ENCODE measurements at places on chromosomes 3 and 15.
A peak's percentile ranks its signal among the peaks of the same experiment; 100 is the strongest.

GRCh38 chr3:105997800-105998526 lies 129.2 kb upstream of the CBLB start:
- no peaks in the 10 kb centered on the region for H3K27me3 ChIP-seq
- no peak overlapping the region for H3K4me3 ChIP-seq
- no peak for DNase-seq
- H3K36me3 ChIP-seq = no peaks in the 10 kb centered on the region
- no peak overlapping the region for H3K27ac ChIP-seq

GRCh38 chr3:71693641-71694040 lies 31.6 kb downstream of the EIF4E3 start:
- no peak overlapping the region for H3K27ac ChIP-seq
- no peak overlapping the region for H3K4me3 ChIP-seq

GRCh38 chr3:51501833-51502561 lies 2.2 kb upstream of the DCAF1 start:
- no peak overlapping the region for H3K4me3 ChIP-seq
- H3K27ac ChIP-seq = no peak overlapping the region
- no peaks in the 10 kb centered on the region for H3K27me3 ChIP-seq
- peak; percentile 69 for DNase-seq

GRCh38 chr15:58309963-58310928 lies 121.5 kb upstream of the LIPC start:
- DNase-seq = no peak
- H3K27ac ChIP-seq = no peak overlapping the region
- no peaks in the 10 kb centered on the region for H3K36me3 ChIP-seq
- H3K4me1 ChIP-seq = peaks cover 5% of the 10 kb centered on the region

DNA sequence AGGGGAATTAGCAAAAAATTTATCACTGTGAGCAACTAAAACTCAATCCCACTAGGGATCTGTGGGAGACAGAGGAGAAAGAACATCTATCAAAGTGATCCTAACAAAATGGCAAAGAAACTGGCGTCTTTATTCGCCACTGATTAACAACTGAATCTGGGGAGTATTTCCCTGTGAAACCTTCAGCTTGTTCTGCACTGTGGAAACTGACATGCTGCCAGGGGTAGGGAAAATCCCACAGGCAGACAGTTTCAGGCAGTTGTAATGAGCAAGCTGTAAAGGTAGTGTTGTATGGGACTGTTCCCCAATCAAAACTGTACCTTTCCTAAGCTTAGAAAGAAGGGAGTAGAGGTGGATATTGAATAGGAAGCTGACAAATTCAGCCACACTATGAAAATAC lies 611.7 kb downstream of the VGLL3 start:
- H3K27me3 ChIP-seq = no peaks in the 10 kb centered on the region
- H3K4me1 ChIP-seq = no peaks in the 10 kb centered on the region
- H3K36me3 ChIP-seq = no peaks in the 10 kb centered on the region
- no peak for DNase-seq
- no peak overlapping the region for H3K27ac ChIP-seq

GRCh38 chr3:48685293-48685602 lies 467 bp downstream of the NCKIPSD start:
- H3K36me3 ChIP-seq = peaks cover 49% of the 10 kb centered on the region
- no peak for DNase-seq
- peaks cover 12% of the 10 kb centered on the region for H3K4me1 ChIP-seq
- H3K4me3 ChIP-seq = peak overlapping the region; percentile 79
- no peaks in the 10 kb centered on the region for H3K27me3 ChIP-seq
- H3K27ac ChIP-seq = peak overlapping the region; percentile 82

DNA sequence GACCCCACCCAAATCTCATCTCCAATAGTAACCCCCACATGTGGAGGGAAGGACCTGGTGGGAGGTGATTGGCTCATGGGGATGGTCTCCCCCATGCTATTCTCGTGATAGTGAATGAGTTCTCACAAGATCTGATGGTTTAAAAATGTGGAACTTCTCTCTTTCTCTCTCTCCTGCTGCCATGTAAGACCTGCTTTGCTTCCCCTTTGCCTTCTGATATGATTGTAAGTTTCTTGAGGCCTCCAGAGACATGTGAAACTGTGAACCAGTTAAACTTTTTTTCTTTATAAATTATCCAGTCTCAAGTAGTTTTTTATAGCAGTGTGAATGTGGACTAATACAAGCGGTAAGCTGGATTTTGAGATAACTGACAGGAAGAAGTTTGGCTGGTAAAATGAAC lies 60.3 kb upstream of the MBNL1 start:
- no peak for DNase-seq
- H3K27ac ChIP-seq = no peak overlapping the region

- H3K27me3 ChIP-seq = no peaks in the 10 kb centered on the region
- DNase-seq = no peak
- no peaks in the 10 kb centered on the region for H3K4me1 ChIP-seq
- H3K4me3 ChIP-seq = no peak overlapping the region
- H3K27ac ChIP-seq = no peak overlapping the region
Measured at GRCh38 chr3:63656786-63657185, 4.3 kb downstream of the SNTN start.

DNA sequence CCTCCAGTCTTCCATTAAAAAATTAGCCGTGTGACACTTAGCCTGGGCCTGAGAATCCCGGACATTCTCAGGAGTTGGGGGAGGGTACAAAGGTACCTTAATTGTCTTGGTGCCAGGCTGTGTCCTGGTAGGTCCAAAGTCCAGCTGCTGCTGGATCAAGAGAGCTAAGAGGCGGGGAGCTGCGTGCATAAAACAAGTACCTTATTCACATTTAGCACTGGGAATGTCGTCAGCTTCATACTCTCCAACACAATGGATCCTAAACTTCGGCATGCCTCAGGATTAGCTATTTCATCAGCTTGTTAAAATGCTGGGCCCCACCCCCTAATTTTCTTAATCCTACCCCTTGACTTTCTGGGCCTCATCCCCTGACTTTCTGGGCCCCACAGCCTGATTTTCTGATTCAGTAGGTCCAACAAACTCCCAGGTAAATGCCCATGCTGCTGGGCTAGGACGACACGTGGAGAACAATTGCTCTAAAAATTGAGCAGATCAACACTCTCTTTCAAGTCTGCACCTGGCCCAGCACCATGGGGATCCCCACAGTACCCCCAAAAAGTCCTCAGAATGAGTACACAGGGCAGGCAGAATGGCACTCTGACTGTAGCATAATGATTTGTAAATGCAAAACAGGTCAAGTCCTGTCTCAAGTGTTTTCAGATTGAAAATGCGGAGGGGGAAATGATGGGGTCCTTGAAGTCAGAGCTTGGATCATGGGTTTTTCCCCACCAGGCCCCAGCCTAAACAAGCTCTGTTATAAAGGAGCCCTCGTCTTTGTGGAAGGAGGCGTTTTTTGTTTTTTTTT lies 5.6 kb upstream of the AEN start:
- H3K27ac ChIP-seq = no peak overlapping the region
- DNase-seq = no peak
- no peaks in the 10 kb centered on the region for H3K4me1 ChIP-seq
- H3K4me3 ChIP-seq = no peak overlapping the region
- no peaks in the 10 kb centered on the region for H3K36me3 ChIP-seq
- peaks cover 1% of the 10 kb centered on the region for H3K27me3 ChIP-seq

DNA sequence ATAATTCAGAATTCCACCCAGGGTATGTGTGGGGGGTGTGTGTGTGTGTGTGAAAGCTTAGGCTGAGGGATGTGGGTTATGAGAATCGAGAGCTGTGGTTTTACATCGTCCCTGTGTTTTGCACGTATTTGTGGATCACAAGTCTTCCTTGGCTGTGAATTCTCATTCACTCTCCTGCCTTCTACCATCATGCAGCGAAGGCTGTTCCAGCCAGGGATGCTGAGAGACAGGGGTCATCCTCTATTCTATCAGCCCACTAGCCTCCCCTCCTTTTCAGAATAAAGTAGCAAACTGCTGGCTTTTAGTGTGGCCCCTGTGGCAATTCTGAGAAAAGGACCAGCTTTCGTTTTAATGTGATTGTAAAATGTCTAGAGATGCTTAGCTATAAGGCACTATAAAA lies 460.6 kb upstream of the NR2F2 start:
- no peaks in the 10 kb centered on the region for H3K27me3 ChIP-seq
- no peak overlapping the region for H3K4me3 ChIP-seq
- H3K36me3 ChIP-seq = no peaks in the 10 kb centered on the region
- no peak for DNase-seq

DNA sequence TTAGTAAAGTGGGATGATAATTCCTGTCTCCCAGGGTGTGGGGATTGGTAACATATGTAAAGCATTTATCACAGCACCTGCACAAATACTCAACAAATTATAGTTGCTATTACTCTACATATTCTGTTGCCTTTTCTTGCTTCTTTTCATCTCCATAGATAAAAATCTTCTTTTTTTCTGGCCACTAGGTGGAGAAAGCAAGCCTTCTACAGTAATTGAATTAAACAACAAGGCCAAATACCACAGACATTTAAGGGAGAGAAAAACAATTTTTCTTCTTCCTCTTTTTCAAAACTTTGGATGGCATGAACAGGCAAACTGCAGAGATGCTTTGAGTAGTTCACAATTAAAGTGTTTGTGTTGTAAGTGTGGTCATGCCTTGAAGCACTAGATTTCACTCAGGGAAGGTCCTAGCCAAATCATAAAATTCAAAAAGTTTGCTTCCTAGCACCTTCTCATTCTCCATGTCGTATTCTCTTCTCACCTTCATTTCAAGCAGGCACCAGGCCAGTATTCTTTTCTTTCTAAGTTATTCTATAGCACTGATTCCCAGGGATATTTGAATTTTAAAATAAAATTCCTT lies 493.4 kb upstream of the TGFBR2 start:
- H3K4me1 ChIP-seq = no peaks in the 10 kb centered on the region
- no peaks in the 10 kb centered on the region for H3K36me3 ChIP-seq
- no peaks in the 10 kb centered on the region for H3K27me3 ChIP-seq

- no peak for DNase-seq
- no peak overlapping the region for H3K4me3 ChIP-seq
- H3K4me1 ChIP-seq = no peaks in the 10 kb centered on the region
- no peaks in the 10 kb centered on the region for H3K27me3 ChIP-seq
- no peaks in the 10 kb centered on the region for H3K36me3 ChIP-seq
- H3K27ac ChIP-seq = no peak overlapping the region
Measured at GRCh38 chr3:30181581-30181980, 424.8 kb upstream of the TGFBR2 start.

GRCh38 chr3:62712746-62713145 lies 162.5 kb downstream of the CADPS start:
- H3K4me1 ChIP-seq = no peaks in the 10 kb centered on the region
- H3K27me3 ChIP-seq = no peaks in the 10 kb centered on the region
- no peak overlapping the region for H3K4me3 ChIP-seq
- no peak overlapping the region for H3K27ac ChIP-seq

GRCh38 chr15:73357999-73358665 lies 10.6 kb downstream of the HCN4 start:
- no peak overlapping the region for H3K27ac ChIP-seq
- no peak for DNase-seq
- H3K36me3 ChIP-seq = no peaks in the 10 kb centered on the region
- H3K4me1 ChIP-seq = no peaks in the 10 kb centered on the region
- H3K27me3 ChIP-seq = no peaks in the 10 kb centered on the region

DNA sequence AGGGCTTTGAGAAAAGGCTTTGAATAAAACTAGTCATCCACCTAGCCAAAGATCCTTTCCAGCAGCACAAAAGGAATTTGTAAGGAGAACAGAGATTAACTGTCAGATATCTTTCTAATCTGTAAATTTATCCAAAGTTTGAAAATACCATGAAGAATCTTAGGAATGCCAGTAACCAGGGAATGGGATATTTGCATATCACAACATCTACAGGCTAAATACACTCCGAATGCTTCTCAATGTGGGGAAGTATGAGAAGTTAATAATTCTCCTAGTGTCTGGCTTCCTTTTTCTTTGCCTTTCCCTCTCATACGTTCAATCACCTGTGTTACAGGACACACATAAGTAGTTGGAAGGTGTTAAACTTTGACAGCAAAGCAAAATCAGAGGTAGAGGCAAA lies 7.8 kb downstream of the ANAPC13 start:
- no peak overlapping the region for H3K4me3 ChIP-seq
- no peak for DNase-seq
- no peak overlapping the region for H3K27ac ChIP-seq
- no peaks in the 10 kb centered on the region for H3K4me1 ChIP-seq

DNA sequence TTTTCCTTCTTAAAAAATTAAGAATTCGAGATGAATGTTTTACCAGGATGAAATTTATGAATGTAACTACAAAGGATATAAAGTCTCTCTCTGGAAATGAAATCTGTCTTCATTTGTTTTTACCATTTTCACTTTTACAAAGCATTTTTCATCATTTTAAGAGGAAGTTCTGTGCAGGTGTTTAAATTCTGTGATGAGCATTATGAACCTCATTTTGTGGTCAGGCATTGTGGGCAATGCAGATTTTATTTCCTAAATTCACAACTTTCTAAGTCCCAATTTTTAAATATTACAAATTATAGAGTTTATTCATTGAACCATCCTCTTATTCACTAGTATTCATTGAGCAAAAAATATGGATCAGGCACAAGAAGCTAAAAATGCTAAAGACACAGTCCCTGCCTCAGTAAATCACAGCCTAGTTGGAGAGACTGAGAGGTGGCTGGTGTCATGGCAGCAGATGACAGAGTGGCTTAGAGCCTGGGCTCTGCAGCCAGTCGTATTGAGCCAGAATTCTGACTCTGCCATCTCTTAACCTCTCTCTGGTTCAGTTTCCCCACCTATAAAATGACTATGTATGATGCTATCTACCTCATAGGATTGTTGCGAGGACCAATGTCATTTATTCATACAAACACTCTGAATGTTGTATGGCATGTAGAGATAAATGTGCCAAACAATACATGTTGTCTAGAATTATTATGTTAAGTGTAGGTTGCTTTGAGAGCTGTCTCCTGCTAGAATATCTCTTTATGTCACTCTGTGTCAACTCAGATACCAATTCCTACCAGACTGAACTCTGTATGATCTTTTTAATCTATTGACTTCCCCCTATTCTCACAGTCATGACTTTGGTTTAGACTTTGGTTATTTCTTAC lies 7.5 kb upstream of the TGFBR2 start:
- DNase-seq = no peak
- H3K27ac ChIP-seq = no peak overlapping the region
- H3K4me3 ChIP-seq = no peak overlapping the region
- H3K36me3 ChIP-seq = no peaks in the 10 kb centered on the region

GRCh38 chr3:12629560-12629959 lies 34.4 kb downstream of the RAF1 start:
- no peaks in the 10 kb centered on the region for H3K36me3 ChIP-seq
- no peak overlapping the region for H3K27ac ChIP-seq
- DNase-seq = no peak
- H3K27me3 ChIP-seq = no peaks in the 10 kb centered on the region
- no peak overlapping the region for H3K4me3 ChIP-seq

DNA sequence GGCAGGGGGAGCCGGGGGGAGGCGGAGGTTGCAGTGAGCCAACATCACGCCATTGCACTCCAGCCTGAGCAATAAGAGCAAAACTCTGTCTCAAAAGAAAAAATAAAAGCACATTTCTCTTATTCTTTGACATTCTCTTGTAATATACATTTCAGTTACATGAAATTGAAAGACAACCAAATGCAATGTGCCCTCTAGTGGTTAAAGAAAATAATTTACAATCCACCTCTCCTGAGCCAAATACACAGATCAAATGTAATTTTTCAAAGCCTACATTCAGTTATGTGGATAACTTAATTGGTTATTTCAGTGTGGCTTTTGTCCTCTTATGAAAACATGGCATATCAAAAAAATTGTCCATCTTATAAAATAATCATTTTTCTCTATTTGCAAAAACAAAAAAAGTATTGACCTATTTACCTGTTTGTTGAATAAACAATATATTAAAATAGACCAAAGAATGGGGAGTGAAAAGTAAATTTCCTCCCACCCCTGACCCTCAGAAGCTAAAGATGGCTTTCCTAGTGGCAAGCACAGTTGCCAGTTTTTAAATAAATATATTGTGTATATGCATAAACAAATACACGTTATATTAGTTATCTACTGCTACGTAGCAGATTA lies 14.2 kb upstream of the U2SURP start:
- no peaks in the 10 kb centered on the region for H3K36me3 ChIP-seq
- no peaks in the 10 kb centered on the region for H3K27me3 ChIP-seq
- no peak overlapping the region for H3K4me3 ChIP-seq

Data from effector memory CD4-positive, alpha-beta T cell (primary cell).